Urothelium cell line (cell line): ENCODE measurements at places on chromosomes 12 and 14.

GRCh38 chr12:104590022-104590421 is 133.3 kb downstream of the CHST11 start:
- no peak for DNase-seq

DNA sequence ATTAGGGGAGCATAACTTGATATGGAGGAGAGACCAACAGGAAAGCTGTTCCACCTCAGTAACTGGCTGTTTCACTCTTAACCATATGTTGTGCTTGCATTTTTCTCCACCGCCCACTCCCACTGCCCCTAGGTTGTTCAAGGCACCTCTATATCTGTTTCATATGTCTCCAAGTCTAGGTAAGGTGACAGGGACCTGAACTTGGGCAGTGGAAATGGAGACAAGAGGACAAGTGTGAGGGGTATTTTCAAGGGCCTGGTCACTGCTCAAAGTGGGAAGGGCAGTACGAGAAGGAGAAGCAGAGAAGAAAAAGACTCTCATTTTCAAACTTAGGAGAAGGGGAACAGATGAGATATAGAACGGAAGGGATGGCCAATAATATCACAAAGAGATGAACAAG is 3.1 kb downstream of the SLC38A1 start:
- no peak for DNase-seq

GRCh38 chr14:37579274-37579673 is 15.8 kb downstream of the FOXA1 start:
- DNase-seq = no peak

GRCh38 chr12:103947871-103948555 is 17.7 kb upstream of the TDG start:
- no peak for DNase-seq

- DNase-seq = peak; percentile 17
These were observed 307.8 kb downstream of the NOVA1 start for GRCh38 chr14:26289891-26290486.

GRCh38 chr12:26226122-26226521 is 30.7 kb downstream of the SSPN start:
- DNase-seq = no peak

- DNase-seq = no peak
These were observed 30.4 kb downstream of the FBXW8 start for GRCh38 chr12:116941188-116941587.

GRCh38 chr14:54001189-54001878 is 44.7 kb upstream of the BMP4 start:
- DNase-seq = no peak
